Stimulated activated effector memory CD8-positive, alpha-beta T cell treated with anti-CD3 and anti-CD28 coated beads, Interleukin-12 subunit alpha, Interleukin-12 subunit beta, amount 100 ng/mL, for 72 hours (primary cell): ENCODE measurements at places on chromosomes 16 and 17.
A peak's percentile ranks its signal among the peaks of the same experiment; 100 is the strongest.

GRCh38 chr17:80005360-80006338 lies 30.0 kb downstream of the TBC1D16 start:
- DNase-seq: peak; percentile 57

DNA sequence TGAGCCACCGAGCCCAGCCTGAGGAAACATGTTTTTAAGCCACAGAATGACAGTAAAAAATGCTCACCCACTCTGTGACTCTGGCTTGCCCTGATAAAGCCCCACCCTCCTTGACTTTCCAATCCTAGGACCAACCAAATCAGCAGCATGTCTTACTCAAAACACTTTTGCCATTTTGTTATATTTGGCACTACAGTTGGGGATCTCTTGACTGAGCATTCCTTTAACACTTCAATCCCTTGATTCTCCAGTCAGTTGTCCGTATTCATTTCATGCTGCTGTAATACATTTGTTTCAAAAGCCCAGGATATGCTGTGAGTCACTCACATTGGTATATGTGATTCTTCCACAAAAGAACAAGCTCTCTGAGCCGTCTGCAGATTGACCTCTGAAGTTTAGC lies 8.2 kb downstream of the MYH3 start:
- DNase-seq: no peak

DNA sequence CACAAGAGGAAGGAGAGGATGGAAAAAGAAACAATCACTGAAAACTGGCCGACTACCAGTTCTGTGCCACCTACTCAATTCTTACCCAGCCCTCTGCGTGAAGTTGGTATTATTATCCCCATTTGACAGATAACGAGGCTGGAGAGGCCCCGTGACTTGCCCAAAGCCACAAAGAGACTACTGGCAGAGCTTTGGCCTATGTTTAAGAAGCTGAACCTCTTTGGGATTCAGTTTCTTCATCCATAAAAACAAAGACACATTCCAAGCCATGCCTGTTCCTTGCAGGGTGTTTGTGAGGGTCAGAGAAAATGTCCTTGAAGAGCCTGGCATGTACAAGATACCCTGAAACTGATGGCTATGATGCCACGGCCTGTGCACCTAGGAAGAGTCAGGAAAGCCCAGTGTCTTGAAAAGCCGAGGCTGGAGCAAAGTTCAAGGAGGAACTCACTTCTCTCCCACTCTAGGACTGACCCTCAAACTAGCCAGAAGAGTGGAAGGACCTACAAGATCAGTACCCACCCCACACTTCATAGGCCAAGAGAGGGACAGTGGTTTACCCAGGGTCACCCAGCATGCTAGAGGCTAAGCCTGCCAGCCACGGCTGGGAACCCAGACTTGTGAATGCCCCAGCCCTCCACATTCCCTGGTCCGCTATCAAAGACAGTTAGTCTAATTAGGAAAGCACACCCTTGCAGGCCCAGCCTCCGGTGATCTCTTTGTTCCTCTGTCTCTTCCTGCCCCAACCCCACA lies 1.6 kb upstream of the ACSF2 start:
- no peak for DNase-seq

DNA sequence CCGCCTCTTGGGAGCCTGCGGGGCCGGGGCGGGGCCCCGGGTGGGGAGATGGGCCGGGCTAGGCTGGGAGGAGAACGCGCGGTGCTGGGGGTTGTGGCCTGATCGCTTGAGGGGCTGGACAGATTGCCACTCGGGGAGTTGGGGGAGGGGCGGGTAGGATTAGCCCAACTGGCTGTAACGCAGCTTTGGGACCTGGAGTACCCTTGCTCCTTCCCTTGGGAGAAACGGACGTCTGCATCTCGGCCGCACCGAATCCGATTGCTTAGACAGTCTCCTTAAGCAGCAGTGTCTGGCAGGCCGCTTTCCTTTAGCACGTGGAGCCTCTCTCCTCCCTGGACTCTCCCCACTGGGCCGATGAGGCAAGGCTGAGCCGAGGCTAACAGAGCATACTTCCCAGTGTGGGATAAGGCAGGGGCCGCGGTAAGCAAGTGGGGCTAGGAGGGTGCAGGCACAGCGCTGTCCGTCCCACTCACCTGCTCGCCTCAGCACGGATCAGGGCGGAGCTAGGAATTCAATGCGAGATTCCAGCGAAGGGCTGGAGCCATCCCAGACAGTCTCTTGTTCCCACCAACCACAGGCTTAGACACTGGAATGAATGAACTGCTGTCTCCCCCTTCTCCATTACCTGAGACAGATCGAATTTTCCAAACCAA lies 540 bp upstream of the ACLY start:
- no peak for DNase-seq

DNA sequence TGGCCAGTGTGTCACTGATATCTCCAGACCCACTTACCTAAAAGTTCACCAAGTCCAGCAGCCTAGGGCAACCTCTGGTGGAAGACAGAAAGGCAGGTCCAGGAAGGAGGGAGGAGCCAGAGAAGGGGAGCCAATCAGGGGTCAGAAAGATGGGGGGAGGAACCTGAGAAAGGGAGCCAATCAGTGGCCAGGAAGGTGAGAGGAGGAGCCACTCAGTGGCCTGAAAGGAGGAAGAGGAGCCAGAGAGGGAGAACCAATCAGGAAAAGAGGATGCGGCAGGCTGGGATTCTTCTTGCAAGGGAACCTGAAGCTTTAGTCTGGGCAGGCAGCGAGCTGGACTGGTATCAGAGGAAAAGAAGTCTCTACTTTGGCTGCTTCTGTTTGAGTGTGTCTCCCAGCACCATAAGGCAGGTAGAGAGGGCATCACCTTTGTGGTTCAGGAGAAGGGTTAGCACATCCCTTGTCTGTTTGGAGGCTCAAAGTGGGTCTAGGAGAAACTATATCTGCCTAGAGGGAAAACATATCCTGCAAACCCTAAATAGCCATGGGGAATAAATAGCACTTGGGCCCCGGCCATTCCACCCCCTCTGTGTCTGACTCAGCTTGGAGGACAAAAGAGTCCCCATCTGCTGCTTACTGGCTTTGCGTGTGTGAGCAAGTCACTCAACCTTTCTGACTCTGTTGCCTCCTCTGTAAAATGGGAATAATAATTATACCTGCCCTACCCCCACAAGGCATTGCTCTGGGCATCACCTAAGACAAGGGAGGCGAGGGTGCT lies 43.4 kb upstream of the CRHR1 start:
- no peak for DNase-seq

DNA sequence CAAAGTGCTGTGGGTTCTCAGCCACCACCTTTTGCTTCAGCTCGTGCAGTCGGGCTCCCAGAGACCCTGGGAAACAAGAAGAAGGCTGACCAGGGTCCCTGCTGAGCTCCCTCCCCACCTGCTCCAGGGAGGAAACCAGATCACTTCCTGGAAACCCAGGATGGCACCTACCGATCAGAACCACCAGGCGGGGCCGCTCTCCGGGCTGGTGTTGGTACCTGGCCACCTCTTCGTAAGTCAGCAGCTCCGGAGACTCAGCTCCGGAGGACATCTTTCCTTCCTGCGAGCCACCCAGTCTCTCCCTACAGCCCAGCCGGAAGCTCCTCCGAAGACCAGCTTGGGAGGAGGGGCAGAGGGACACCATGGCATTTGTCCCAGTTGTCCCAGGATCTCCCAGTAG lies 18.9 kb downstream of the MPP3 start:
- DNase-seq: no peak

GRCh38 chr16:20504418-20504817 lies 53.1 kb downstream of the ACSM2A start:
- no peak for DNase-seq

DNA sequence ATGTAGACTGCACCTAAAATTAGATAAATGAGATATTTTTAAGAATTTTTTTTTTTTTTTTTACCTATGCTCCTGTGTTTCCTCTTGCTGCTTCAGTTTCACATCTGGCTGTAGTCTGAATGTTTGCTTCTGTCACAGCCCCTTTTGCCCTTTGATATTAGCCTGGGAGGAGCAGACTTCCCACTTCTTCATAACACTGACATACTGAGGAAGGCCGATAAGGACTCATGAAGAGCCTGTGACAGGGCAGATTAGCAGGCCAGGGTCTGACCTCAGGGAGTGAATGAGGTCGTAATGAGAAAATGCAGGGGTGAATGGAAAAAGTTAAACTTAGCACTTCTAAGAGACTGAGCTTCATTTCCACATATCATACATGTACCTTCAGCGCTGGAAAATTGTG lies at the start of gene SLFN14:
TSS of gene SLFN14 (minus strand) at position 117 of the 400 bp plus-strand sequence. CDS start 2,757 bp downstream, outside the sequence.
- DNase-seq: no peak
